ENCODE measurements at places on chromosomes 3 and 15.
A peak's percentile ranks its signal among the peaks of the same experiment; 100 is the strongest.

GRCh38 chr3:185508335-185508991 is 9.6 kb upstream of the TMEM41A start:
- DNase-seq: no peak

DNA sequence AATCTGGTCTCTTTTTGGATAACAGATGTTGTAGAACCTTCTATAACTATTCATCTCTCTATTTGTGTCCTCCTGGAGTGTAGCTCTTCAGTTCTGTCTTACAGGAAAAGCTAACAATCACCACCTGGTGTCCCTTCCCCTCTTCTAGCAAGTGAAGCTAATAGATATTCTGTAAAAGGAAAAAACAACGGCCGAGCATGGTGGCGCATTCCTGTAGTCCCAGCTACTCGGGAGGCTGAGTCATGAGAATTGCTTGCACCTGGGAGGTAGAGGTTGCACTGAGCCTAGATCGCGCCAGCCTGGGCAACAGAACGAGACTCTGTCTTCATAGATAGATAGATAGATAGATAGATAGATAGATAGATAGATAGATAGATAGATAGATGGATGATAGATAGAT is 779.4 kb downstream of the TUSC7 start:
- DNase-seq: no peak

GRCh38 chr3:10505050-10505790 is at the start of gene ATP2B2:
Gene ATP2B2 (minus strand): TSS chr3:10505586. CDS start chr3:10449543, 56,043 bp downstream.
- peak; percentile 94 for DNase-seq

DNA sequence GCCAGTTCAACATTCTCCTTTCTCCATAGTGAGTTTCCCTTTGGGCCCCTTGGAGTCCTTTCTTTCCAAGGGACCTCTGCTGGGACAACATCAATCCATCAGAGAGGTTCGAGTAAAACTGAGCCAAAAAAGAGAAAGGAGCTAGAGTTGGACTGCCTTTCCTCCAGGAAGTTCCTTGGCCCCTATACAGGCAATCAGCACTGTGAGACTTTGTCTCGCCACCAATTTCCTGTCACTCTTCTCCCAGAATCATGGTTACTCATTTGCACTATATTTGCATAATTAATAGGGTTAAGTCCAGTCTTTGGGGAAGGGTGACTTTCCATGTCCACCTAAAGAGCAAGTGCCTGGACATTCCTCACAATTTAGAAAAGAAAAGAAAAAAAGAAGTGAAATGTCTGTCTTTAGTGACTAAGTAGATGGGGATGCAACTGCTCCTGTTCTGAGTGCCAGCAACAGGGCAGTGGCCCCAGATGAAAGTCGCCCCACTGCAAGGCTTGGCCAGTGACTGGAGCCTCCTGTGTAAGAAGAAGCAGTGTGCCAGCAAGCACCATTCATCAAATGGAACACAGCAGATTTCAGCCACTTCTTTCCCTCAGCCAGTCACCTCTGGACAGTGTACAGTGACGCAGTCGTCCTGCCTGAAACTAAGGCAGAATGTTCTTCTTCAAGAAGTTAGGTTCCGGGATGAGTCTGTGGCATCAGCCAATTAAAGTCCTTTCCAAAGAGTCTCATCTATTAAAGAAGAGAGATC is 91.6 kb downstream of the FSIP1 start:
- peak; percentile 75 for DNase-seq

GRCh38 chr3:184175506-184175905 is 851 bp downstream of the AP2M1 start:
- DNase-seq: peak; percentile 79

DNA sequence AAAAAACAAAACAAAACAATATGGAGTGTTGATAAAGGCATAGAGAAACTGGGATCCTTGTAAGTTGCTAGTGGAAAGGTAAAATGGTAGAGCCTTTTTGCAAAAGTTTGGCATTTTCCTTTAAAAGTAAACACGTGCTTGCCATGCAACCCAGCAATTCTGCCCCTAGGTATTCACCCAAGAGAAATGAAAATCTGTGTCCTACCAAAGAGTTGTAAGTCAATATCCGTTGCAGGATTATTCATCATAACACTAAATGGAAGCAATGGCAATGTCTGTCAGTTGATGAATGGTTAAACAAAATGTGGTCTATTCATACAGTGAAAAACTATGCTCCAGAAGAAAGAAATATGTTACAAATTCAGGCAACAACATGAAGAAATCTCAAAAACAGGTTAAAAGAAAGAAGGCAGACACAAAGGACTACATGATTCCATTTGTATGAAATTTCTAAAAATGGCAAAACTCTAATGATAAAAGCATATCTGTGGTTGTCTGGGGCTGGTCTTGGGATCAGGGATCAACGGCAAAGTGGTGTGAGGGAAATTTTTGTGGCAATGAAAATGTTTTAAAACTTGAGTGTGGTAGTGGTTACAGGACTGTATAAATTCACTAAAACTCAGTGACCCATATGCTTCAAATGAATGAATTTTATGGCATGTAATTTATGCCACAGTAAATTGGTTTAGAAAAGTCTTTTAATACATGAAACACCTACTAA is 229.6 kb downstream of the OPA1 start:
- no peak for DNase-seq

- DNase-seq: no peak
These were observed 211.8 kb upstream of the RGMA start for GRCh38 chr15:93300796-93301195.

DNA sequence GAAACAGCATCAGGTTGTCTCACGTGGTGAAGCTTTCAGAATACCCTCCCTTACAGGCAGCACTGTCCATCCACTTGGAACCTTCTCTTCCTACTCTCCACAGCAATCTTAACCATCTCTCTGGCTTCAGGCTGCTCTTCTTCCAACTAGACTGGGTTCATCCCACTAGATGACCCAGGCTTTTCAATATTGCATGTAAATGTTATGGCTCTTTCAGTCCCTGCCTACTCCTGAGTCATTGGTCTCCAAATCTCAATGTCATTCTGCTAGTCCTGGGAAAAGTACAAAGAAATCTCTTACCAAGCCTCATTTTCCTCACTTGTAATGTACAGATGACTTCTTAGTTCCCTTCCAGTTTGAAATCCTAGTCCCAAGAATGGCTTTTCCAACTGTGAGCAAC is 109.7 kb upstream of the CTNNB1 start:
- no peak for DNase-seq

GRCh38 chr3:106206613-106207012 is 337.8 kb upstream of the CBLB start:
- DNase-seq: peak; percentile 23

- DNase-seq: no peak
These were observed 493.3 kb downstream of the FOXP1 start for GRCh38 chr3:71090207-71090606.

DNA sequence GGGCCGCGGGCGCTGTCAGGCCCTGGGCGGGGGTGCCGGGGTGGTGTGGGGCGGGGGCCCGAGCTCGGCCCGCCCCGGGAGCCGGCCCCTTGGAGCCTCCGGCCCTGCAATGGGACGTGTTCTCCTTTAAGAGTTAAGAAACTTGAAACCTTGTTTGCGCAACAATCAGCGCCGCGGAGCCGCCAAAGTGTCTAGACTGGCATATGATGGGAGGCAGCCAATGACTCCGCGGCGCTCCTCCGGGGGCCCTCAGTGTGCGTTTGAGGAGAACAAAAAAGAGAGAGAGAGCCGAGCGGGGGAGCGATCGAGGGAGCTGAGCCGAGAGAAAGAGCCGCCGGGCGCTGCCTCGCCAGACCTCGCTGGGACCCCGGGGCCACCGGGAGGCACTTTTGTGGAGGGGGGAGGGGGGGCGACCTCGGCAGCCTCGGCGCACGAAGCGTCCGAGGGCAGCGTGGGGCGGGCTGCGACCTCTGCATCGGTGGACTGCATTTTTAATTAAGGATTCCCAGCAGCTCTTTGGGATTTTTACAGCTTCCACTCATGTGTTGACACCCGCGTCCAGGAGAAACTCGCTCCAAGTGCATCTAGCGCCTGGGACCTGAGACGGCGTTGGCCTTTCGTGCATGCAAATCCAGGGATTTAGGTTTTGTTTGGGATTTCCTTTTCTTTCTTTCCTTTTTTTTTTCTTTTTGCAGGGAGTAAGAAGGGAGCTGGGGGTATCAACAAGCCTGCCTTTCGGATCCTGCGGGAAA is at the start of gene SMAD6:
SMAD6 (plus strand) TSS at position 202 of the 752 bp plus-strand sequence. CDS start 1,023 bp downstream, outside the sequence.
- peak; percentile 100 for DNase-seq

GRCh38 chr3:169811631-169812331 is 889 bp upstream of the LRRIQ4 start:
- DNase-seq: peak; percentile 81

DNA sequence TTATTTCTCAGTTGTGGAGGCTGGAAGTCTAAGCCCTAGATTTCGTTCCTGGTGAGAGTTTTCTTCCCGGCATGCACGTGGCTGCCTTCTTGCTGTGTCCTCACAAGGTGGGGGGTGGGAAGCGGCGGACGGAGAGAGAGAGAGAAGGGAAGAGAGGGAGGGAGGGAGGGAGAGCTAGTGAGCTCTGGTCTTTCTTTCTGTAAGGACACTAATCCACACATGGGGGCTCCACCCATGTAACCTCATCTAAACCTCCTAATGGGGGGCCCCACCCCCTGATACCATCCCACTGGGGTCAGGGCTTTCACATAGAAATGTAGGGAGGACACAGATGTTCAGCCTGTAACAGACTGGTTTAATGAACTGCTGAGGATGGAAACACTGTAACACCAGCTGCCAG is 7.3 kb downstream of the FBLN2 start:
- DNase-seq: no peak

DNA sequence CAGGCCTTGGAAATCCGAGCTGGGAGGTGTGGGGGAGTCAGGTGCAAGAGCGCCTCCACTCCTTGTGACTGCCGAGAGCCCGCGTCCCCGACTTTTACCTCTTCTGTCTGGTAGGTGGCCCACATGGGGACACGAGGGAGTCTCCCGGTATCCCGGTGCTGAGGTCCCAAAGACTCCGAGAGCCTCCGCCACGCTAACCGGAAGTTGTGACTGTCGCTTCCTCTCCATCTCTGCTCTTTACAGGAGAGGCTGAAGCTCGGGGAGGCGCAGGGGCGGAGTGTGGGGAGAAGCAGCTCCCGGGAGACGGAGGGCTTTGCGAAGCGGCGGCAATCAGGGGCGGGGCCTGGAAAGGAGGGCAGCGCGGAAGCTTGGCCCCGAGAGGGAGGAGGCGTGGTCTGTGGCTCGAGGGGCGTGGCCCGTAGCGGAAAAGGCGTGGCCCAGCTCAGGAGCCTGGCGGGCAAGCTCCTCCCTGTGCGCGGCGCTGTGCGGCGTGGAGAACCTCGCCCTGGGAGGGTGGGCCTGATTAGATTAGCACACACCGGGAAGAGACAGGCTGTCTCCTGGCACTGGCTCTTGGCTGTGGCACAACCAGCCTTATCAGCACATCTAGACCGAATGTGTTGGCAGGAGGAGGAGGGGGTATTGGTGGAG is 143.9 kb downstream of the GABRB3 start:
- DNase-seq: no peak

DNA sequence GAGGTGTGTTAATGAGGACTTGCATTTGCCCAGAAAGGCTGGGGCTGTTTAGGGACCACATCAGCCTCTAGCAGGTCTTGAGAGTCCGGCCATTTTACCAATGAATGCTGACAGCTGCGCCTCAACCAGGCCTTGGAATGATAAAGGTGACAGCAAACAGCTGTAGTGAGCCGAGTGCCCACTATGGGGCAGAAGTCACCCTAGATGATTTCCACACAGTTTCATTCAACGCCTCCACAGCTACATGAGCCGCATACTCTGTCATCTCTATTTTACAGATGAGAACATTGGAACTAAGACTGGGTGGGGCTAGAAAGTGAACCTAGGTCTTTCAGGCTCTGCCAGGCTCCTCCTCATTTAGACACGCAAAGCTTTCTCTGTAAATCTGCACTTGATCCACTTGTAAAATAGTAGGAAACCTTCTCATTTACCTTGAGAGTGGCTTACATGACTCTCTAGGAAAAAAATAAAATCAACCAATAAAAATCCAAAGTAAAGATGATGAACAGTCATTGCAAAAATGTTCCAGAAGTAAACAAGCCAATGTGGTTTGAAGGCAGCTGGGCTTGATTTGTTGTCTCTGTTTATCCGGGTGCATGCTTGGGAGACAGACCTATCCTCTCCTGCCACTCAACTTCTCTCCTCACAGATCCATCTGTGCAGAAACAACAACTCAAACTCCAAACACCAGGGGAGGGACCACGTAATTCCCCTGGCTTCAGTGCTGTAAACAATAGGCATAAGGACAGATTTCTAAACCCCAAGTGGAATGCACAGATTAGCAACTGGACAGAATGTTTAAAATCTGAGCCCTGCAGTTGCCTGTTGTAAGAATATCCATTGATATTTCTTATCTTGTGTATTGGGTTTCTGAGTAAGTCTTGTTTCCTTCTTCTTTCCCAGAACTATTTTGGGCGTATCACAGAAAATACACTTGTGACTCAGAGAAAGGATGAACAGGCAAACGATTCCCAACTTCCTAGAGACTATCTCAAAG is 31.5 kb upstream of the LDHAL6B start:
- DNase-seq: peak; percentile 87

DNA sequence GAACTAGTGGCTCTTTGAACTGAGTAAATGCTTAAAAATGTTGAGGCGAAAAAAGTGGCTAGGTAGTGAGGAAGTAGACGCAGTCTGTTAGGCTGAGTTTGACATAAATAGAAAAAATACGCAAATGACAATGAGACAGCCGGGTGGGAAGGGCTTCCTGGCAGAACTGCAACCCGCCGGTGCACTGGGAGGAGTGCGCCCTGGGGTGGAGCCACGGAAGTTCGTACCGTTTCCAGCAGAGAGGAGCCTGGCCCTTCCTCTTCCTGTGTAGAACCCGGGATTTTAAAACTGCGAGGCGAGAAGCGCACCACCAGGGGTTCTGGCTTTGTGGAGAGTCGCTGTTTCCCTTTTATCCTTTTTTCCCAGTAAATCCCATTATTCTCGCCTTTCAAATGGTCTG is 602.6 kb downstream of the PYDC2 start:
- no peak for DNase-seq

DNA sequence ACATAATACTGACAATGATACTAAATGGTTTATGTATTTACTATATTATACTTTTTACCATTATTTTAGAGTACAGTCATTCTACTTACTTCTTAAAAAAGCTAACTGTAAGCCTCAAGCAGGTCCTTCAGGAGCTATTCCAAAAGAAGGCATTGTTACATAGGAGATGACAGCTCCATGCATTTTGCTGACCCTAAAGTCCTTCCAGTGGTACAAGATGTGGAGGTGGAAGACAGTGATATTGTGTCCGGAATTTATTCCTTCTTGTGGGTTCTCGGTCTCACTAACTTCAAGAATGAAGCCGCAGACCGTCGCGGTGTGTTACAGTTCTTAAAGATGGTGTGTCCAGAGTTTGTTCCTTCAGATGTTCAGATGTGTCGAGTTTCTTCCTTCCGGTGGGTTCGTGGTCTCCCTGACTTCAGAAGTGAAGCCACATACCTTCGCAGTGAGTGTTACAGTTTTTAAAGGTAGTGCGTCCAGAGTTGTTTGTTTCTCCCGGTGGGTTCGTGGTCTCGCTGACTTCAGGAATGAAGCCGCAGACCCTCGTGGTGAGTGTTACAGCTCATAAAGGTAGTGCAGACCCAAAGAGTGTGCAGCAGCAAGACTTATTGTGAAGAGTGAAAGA is 20.9 kb downstream of the AVEN start:
- no peak for DNase-seq

- DNase-seq: peak; percentile 86
These were observed 29.9 kb downstream of the FAH start for GRCh38 chr15:80182611-80183261.
